Substantia nigra (tissue), 51 donors: ENCODE measurements at places on chromosomes 3 and 15.

DNA sequence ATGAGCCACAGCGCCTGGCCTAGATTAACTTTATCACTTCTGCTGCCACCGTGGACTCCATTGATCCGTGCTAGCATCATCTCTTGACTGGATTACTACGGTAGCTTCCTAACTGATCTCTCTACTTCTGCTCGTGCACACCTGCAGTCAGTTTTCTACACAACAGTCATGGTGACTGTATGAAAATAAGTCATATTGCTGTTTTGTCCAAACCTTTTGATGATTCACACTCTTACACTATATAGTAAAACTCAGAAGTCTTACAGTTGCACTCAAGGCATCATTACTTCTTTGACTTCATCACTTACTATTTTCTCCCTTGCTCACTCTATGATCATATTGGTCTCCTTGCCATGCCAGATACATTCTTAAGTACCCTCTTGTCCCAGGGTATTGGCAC, 10.1 kb downstream of the PDCD6IP start:
- DNase-seq: no peak

- no peak for DNase-seq
Observed at GRCh38 chr3:184740509-184741258, 28.8 kb upstream of the MAGEF1 start.

DNA sequence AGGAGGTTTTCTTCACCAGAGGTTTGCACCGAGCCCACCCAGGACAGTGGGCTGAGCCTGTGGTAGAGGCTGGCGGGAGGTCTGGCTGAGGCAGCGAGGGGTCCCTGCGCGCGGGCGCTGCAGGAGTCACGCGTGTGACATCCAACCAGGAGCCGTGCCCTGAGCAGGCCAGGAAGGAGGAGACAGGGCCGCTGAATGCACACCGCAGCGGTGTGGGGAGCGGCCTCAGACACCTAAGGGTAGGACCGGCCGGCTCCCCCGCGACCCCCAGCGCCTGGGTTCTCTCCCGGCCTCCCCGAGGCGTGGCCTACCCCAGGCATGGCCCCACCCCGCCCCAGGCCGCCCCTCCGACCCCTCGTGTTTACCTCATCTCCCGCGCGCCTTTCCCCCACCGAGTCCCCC, 412 bp downstream of the SLC41A3 start:
- DNase-seq: no peak

GRCh38 chr3:126517986-126518778, 609 bp upstream of the UROC1 start:
- no peak for DNase-seq

DNA sequence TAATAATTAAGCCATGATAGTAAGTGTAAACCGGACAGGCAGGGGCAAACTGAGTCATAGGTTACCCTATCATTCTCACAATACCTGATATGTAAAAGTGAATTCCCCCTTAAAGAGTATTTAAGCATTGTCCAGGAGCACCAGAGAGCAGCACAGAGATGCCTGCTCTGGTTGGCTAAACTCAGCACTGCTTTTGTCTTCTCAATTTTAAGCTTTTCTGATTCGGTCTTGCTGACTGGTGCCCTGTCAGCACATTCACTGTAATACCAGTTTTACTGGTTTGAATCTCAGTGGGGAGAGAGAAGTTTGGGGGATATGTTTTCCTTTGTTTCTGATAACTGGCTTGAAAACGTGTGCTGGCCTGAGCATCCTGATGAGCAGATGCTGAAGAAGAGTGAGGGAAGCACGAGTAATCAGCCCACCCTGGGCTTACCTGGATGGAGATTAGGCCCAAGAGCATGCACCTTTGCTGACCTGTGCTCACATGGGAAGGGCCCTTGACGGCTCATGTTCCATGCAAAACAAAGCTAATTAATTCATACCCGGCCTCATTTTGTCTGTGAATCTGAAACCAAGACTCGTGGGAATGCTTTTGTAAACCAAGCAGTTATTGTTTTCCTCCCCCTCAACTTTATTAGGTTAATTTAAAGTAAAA, 208.5 kb upstream of the MRPL3 start:
- DNase-seq: no peak

GRCh38 chr15:81339851-81340250, 15.9 kb upstream of the STARD5 start:
- no peak for DNase-seq

DNA sequence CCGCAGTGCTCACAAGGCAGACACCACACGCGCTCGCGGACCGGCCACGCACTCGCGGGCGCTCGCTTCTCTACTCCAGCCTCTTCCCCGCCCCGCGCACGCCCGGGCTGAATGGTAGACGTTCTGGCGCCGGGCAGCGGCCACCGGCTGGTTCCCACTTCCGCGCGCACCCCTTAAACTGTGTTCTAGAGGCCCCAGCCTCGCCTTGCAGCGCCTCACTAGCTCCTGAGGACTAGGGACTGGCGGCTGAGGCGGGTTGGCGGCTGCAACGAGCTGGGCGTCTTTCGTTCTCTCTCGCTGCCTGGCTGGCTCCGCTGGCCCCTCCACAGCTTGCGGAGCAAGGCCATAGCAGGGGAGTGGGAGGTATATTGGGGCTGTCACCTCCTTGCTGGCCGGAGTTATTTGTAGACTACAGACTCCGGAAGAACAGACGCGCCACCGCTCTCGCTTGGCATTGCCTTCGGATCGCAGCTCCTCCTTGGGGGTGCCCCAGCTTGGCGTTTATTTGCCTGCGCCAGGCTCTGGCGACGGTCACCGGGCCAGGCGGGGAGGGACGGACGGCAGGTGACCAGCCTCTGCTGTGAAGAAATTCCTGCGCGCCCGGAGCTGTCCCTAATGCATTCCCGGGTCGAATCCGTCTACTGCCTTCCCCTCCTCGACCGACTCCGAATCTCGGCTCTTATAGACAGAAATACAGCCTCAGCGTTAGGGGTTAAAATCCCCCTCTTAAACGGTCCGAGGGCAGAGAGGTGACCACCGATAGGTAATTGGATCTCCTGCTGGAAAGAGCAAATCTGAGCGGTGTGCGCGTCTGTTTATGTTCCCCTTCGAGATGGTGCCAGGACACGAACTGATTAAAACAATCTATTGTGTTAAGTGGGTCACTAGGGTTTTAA, 1.3 kb downstream of the GREM1 start:
- DNase-seq: no peak

DNA sequence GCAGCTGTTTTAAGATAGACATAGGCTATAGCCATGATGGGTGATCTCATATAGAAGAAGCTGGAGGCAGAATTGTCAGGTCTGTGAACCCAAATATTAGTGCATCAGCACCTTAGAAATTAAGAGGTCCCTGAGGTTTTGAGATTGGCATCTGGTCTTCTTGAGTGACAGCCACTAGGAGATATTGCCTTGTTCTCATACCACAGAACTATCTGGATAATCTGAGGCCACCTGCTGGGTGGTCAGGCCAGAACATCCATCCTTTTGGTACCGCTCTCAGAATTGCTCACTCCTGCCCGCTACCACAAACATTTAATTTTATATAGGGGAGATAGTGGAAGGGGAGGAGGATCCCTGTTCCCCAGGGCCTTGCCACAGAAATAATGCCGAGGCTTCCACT, 210.6 kb upstream of the ZPLD1 start:
- no peak for DNase-seq

DNA sequence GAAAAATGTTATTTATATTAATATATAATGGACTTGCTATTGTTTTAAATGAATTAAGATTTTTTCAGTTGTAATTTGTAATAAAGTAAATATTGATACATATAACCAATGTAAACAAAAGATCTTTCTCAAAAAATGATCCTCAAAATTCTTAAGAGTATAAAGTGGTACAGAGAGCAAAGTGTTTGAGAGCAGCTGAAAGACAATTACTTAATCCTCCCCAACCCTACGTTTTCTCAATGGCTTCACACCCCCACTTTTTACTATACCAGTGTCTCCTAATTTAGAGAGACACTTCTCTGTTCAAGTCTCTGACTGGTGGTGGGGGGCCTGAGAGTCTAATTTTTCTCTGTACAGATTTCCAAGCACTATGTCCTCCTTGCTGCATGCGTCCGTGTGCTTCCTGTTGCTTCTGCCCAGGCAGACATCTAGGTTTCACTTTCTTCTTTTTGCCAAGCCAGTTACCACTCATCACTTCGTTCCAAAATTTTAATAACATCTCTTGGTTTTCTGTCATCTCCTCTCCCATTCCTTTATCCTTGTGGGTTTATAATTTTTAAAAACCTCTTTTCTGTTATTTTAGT, 276.3 kb upstream of the DNAJC19 start:
- no peak for DNase-seq

- no peak for DNase-seq
Observed at GRCh38 chr3:20054549-20054987, 14.3 kb downstream of the KAT2B start.

- no peak for DNase-seq
Observed at GRCh38 chr3:37138816-37139215, 35.6 kb downstream of the LRRFIP2 start.

DNA sequence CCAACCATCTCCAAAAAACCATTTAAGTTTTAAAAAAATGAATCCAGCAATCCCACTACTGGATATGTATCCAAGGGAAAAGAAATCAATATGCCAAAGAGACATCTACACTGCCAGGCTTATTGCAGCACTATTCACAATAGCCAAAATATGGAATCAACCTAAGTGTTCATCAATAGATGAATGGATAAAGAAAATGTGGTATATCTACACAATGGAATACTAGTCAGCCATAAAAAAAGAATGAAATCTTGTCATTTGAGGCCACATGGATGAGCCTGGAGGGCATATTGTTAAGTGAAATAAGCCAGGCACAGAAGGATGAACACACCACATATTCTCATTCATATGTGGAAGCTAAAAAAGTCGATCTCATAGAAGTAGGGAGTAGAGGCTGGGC, 136.1 kb downstream of the FILIP1L start:
- DNase-seq: no peak

GRCh38 chr3:14549256-14549919, 9.2 kb upstream of the GRIP2 start:
- DNase-seq: no peak

DNA sequence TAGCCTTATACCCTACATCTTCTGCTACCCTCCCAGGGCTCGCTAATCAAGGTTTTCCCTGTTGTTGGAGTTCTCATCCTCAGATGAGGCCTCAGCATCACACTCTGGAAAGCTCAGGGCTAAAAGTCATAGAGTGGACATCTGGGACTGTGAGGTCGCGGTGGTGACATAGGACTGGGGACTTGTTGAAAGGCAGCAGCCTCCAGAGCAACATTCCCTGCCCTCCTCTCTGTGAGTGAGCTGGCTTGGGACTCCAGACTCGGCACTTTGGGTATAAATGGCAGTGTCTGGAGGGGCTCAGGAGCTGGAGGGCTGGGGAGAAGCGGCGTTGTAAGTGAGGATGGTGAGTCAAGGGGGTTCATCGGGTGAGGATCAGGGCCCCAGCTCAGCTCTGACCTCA, 2.7 kb downstream of the CA12 start:
- DNase-seq: no peak

GRCh38 chr3:141933421-141934300, 57.2 kb downstream of the ATP1B3 start:
- no peak for DNase-seq

GRCh38 chr3:114025451-114025850, 30.9 kb downstream of the CCDC191 start:
- no peak for DNase-seq

GRCh38 chr15:73996939-73997338, 2.4 kb downstream of the PML start:
- no peak for DNase-seq

GRCh38 chr15:81097116-81097889, 36.8 kb upstream of the CFAP161 start:
- DNase-seq: no peak

DNA sequence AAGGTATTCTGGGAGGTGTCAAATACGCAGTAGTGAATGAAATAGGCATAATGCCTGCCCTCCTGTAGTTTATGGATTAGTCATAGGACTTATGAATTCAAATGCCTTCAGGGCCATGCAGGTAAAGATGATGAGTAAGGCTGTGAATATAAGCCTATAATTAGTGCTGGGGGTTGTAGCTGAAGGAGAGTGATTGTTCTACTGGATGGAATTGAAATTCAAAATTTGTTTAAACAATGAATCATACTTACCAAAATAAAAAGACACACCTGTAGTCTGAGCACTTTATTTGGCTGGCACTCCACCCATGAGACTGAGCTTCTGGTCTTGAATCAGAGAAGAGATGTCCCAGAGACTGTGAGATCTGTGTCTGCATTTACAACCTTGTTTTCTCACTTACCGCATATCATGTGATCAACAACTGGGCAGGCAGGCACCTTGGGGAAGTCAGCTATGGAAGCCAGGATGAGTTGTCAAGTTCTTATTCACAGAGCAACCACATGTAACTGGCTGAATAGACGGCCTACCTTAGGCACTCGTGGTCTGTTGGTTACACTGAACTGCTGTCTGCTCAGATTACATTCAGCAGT, 291.8 kb downstream of the NAALADL2 start:
- no peak for DNase-seq

- DNase-seq: no peak
Observed at GRCh38 chr3:173395073-173395411, 2.5 kb upstream of the NLGN1 start.

- no peak for DNase-seq
Observed at GRCh38 chr3:46926871-46927717, 49.5 kb downstream of the CCDC12 start.

DNA sequence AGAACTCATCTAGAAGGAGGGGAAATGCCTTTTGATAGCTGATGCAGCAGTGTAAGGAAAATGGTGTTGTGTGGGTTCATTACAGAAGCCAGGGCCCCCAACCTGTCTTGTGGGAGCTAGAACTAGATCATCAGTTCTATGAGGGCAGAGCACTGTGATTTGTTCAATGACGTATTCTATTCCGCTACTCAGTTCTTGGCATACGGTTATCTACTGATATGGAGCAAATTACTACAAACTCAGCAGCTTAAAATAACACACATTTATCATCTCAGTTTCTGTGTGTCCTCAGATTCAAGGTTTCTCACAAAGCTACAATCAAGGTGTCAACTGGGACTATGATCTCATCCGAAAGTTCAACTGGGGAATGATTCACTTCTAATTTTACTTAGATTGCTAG, 250.5 kb downstream of the FEZF2 start:
- DNase-seq: no peak

DNA sequence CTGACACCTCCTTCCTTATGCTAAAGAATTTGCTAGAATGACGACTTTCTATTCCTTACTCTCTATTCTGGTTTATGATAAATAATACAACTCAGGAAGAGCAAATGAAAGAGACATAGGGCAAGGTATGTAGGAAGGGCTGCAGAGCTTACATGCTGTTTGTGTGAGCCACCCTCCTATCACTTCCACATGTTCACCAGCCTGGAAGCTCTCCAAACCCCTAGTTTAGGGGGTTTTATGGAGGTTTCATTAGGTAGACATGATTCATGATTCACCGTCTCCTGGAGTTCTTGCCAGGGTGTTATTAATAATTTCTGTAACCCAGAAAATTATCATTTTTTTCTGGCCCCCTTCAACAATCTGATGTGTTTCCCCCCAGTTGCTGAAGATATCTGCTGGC, 172.1 kb upstream of the COL8A1 start:
- no peak for DNase-seq

GRCh38 chr15:23472678-23473077, 25.6 kb upstream of the GOLGA6L2 start:
- no peak for DNase-seq
